CD4-positive, alpha-beta T cell treated with Interleukin-2 at 100 ng/mL for 4 hours (primary cell): ENCODE measurements at places on chromosomes 5 and 9.

GRCh38 chr9:78278177-78278777 is 18.6 kb upstream of the PSAT1 start:
- no peak for DNase-seq

GRCh38 chr5:141245250-141245717 is at the start of gene PCDHB15:
TSS of gene PCDHB15 (plus strand) at chr5:141245395. CDS start at chr5:141245579, 184 bp downstream.
- peak; percentile 2 for DNase-seq

DNA sequence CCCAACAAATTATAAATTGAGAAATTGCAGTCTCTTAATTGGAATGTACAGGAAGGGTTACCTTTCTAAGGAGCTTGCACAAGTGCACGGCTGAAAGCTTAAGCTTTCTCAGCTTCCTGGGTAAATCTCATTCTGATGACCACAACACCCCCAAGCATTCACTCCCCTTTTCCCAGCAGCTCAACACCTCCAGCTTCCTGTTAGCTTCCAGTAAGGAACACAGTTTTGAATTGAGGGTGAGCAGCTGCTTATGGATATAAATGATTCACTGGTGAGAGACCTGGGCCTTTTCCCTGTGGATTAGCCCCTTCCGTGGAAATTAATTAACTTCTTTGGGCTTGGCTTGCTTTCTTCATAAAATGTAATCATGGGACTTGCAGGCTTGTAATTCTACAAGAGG is 101.2 kb downstream of the SLC28A3 start:
- no peak for DNase-seq

DNA sequence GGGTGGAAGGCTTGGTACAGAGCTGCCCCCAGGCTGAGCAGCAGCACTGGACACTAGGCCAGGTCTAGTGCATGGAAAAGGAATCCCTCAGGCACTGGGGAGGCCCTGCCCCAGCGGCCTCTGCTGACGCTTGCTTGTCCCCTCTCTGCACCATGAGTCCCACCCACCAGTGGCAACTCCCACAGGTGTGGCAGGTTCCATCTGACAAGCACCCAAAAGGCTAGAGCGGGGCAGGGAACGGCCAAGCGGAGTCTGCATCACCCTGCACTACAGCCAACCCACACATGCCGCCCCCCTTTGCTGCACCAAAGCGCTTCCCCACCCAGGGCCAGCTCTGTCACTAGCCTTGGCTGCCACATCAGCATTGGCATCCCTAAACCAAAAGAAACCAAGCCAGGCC is 115.2 kb upstream of the SARDH start:
- no peak for DNase-seq

GRCh38 chr9:14780251-14780650 is 57.7 kb upstream of the CER1 start:
- no peak for DNase-seq

- no peak for DNase-seq
Measured at GRCh38 chr9:118306801-118307200, 602.6 kb downstream of the TLR4 start.

- DNase-seq = no peak
Measured at GRCh38 chr5:139862313-139862712, 66.7 kb downstream of the PSD2 start.

- no peak for DNase-seq
Measured at GRCh38 chr9:20463823-20464222, 158.5 kb downstream of the MLLT3 start.

GRCh38 chr9:101652601-101653175 is 57.9 kb upstream of the PPP3R2 start:
- no peak for DNase-seq

- DNase-seq = no peak
Measured at GRCh38 chr5:137316346-137316736, 182.8 kb downstream of the SPOCK1 start.

DNA sequence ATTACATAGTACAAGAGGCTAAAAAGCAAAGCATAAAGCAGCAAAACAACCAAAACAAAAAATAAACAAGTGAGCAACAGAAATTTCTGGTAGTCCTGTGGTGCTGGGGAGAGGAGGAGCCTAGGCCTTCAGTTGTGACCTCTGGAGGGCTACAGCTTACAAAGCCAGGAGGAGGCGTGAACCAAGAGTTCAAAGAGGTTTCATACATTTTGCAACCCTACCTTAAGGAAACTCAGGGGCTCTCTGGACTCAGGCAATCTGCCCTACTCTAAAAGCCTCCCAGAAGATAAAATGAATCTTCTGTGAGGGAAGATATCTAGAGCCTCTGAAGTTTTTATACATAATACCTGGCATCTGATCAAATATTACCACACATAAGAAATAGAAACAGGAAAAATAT is 187.4 kb downstream of the AGTPBP1 start:
- DNase-seq = no peak

GRCh38 chr5:14396737-14397136 is 184.9 kb upstream of the OTULINL start:
- DNase-seq = no peak

GRCh38 chr5:138186002-138186447 is 7.1 kb downstream of the KIF20A start:
- no peak for DNase-seq

GRCh38 chr9:112050544-112051475 is 124.3 kb downstream of the SUSD1 start:
- DNase-seq = no peak

DNA sequence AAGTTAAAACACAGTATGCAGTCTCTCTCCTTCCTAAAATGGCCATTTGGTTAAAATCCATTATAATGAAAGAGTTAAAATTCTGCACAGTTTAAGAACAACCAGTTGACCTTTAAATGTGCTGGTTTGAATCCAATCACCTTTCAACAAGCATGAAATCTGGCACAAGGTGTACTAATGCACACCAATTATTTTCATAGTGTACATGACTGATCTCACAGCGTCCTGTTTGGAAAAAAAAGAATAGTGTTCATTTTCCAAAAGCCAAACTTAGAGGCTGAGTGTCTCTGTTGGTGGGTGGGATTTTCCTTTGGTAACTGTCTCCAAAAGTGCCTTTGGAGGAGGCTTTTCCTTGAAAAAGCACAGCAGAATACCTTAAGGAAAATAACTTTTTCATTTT is 180.6 kb downstream of the DEPDC1B start:
- DNase-seq = no peak

GRCh38 chr5:140855772-140856674 is at the start of gene PCDHA10:
TSS of gene PCDHA10 (plus strand) at chr5:140855897. CDS start at chr5:140856049, 152 bp downstream.
- no peak for DNase-seq

GRCh38 chr5:126468091-126468490 is 44.9 kb downstream of the GRAMD2B start:
- no peak for DNase-seq

DNA sequence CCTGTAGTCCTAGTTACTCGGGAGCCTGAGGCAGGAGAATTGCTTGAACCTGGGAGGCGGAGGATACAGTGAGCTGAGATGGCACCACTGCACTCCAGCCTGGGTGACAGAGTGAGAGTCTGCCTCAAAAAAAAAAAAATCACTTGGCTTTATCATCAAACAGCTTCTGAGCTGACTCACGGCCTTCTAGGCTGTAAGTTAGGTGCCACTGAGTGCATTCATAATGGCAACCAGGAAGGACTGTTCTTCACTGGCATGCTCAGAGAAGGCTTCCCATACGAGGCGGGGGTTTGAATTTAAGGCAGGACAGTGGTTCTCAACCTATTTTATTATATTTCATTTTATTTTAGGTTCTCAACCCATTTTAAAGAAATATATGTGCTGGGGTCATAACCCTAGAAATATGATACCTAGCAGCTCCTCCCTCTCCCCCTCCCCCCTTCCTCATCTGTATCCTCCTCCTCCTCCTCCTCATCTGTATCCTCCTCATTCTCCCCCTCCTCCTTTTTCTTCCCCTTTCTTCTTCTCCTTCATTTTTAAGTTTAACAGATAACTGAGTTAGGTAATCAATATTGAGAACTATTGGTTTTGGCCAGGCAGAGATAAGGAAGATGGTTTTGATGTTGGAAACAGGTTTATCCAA is 19.0 kb upstream of the LHFPL2 start:
- DNase-seq = no peak

DNA sequence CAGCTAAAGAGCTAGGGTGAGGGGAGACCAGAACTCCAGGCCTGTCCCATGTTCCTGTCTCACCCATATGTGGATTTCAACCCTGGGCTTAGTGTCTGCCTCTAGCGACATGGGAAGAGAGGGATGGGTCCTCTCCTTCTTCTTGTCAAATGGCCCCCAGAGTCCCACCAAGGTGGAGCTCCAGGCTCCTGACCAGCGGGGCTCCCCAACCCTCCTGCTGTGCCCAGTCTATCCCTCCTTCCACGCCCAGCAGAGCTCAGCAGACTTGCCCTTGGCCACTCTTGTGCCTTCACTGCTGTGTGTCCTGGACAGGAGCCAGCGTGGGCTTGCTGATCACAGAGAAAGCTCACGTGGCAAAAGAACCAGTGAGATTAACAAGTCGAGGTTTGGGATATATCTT is 123.0 kb upstream of the GABRP start:
- DNase-seq = no peak

DNA sequence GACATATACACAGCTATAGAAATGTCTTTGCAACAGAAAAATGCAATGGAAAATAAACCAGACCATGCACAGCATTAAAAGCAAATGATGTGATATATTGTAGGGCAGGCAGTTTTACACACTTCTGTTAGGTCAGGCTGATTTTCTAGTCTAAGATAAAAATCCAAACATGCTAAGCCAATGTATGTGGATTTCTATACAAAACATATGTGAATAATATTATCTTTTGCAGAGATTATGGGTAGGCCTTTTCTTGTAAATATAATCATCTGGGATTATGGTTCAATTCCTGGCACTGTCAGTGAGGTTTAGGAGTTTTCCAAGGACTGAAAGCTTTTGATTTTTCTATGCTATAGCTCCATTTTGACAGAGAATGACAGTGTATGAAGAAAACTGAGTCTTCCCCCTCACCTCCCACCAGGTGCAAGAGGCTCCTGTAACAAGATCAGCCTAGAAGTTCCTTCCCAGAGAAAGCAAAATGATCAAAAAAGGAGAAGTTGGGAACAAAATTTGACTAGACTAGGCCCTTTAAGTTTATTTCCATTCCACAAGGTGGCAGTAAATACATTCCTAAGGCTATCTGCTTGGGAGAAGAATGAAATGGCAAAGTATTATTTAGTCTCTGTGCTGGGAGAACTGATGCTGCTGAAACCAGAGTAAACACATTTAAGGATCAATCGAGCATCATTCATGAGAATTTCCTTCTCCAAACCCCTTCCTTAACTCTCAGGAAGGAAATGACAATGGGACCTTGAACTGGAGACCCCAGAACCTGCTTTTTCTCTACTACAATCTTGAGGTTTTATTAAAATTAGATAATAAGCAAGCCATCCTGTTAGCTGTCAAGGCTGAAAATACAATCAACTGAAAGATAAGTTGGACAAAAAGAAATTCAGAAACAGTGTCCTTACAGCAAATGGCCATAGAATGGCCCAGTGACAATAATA is 133.0 kb upstream of the TUT7 start:
- no peak for DNase-seq

- no peak for DNase-seq
Measured at GRCh38 chr9:82168585-82168984, 180.0 kb downstream of the SPATA31D1 start.

DNA sequence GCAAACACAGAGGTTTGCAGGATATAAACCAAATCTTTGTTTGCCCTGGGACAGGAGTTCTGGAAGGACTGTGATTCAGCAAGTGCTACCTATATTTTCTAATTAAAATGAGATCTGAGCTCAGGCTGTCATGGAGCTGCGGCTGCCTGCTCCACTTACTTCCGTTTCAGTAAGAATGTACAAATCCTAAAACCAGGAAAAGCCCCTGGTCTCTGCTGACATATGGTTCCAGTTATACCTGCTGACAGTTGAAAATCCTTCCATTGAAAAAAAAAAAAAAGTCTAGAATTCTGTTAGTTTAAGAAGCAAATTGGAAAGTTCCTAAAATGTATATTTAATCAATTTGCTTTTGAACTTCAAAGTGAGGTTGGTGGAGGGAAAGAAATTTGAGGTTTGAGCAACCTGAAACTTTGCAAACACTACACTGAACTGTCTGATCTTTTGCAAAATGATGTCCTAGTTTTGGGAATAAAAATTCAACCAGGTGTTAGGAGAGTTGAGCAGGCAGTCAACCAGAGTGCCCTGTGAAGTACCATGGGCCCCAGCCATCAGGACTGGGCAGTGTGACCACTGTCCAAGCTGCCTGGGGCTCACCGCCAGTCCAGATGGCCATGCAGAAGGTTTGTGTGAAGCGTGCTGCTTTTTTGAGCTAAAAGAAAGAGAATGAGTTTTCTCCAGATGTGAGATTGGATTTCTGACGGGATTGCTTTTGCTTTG is 50.6 kb downstream of the SHB start:
- no peak for DNase-seq

GRCh38 chr9:73210886-73211666 is 59.4 kb downstream of the ANXA1 start:
- no peak for DNase-seq

DNA sequence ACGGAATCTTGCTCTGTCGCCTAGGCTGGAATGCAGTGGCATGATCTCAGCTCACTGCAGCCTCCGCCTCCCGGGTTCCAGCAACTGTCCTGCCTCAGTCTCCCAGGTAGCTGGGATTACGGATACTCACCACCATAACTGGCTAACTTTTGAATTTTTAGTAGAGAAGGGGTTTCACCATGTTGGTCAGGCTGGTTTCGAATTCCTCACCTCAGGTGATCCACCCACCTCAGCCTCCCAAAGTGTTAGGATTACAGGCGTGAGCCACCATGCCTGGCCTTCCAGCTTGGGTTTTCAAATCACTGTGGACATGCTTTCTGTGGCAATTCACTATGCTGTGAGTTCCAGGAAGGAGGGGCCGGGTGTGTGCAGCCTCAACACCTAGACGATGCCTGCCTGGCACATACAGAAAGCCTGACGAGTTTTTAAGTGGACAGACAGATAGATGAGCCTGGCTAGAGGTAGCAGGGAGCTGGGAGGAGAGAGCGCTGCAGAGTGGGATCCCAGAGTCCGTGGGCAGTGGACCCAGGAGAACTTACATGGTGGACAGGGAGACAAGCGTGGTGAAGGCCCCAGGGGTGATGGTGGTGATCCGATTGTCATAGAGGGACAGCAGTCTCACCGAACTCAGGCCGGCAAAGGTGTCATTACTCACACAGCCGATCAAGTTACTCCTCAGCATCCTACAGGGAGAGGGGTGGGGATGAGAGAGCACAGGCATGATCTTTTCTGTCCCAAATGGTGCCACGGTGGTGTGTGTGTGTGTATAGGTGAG is 173.4 kb upstream of the PANK3 start:
- no peak for DNase-seq

DNA sequence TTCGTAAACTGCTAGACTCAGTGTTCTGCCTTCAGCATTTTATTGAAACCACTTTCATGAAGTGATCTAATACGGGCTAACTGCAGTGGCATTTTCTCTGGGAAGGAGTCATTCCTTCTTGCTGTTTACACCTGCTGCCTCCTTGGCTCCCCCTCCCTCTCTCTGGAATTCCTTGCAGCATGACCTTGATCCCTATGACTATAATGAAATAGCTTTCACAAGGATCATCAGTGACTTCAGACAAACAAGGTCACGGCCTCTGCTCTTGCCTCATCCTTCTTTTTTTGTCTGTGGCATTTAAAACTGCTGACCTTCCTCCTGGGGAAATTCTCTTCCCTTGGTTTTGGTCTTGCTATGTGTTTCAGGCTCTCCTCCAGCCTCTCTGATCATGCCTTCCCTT is 90.2 kb downstream of the ZNF462 start:
- no peak for DNase-seq

- no peak for DNase-seq
Measured at GRCh38 chr9:83698976-83699585, 8.7 kb downstream of the UBQLN1 start.
